ENCODE measurements at places on chromosomes 16 and 17.

- no peak for DNase-seq
Measured at GRCh38 chr17:73541561-73541981, 102.7 kb downstream of the SDK2 start.

GRCh38 chr16:56743840-56744239, 13.9 kb downstream of the NUP93 start:
- no peak for DNase-seq

- DNase-seq, result no peak
Measured at GRCh38 chr17:63967953-63968352, 4.8 kb downstream of the SCN4A start.

DNA sequence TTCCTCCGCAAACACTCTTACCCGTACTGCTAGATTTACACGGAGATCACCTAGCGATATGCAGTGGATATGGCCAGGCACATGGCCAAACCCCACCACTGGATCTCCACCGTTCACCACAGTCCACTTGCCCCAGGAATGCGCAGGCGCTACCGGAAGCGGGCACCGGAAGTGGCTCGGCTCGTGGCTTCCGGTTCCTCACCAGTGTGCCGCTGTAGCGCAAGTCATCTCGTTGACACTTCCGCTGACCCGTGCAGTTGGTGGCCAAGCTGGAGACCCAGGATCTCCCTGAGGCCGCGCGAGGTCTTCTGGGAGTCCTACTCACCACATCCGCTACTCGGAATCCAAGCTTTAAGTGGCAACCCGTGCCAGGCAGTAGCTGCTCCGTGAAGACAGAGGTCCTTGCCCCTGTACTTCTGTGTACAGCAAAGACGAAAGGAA, 11.5 kb downstream of the ZNF597 start:
- peak; percentile 44 for DNase-seq

DNA sequence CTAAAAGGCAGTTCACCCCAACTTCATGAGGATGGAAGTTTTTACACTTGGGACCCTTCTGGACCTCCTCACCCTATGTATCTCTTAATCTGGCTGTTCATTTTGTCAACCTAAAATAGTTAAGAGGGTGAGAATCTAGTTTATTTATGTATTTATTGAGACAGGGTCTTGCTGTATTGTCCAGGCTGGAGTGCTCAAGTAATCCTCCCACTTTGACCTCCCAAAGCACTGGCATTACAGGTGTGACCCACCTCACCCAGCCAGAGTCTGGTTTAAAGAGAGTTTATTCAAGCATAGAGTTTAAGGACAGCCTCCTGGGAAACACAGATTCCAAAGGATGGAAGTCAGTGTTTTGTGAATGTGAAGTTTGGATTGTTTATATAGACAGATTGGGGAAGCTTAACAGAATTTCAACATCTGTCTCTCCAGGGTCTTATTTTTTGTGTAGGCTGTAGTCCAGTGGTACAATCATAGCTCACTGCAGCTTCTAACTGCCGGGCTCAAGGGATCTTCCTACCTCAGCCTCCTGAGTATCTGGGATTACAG, 8.0 kb upstream of the APPBP2 start:
- DNase-seq, result no peak

GRCh38 chr16:2879854-2880508, 3.0 kb upstream of the FLYWCH2 start:
- no peak for DNase-seq

DNA sequence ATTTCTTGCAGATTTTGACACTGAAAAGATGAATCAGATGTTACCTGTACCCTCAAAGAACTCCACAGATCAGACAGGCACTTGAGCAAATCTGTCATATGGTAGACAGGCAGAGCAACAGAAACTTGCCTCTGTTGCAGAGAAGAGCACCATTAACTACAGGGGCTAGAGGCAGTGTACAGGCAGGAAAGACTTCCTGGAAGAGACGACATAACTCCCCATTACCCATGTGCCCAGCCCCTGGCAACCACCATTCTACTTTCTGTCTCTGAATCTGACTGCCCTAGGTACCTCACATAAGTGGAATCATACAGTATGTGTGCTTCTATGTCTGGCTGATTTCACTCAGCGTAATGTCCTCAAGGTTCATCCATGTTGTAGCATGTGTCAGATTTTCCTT, 15.5 kb downstream of the GFOD2 start:
- DNase-seq, result no peak

DNA sequence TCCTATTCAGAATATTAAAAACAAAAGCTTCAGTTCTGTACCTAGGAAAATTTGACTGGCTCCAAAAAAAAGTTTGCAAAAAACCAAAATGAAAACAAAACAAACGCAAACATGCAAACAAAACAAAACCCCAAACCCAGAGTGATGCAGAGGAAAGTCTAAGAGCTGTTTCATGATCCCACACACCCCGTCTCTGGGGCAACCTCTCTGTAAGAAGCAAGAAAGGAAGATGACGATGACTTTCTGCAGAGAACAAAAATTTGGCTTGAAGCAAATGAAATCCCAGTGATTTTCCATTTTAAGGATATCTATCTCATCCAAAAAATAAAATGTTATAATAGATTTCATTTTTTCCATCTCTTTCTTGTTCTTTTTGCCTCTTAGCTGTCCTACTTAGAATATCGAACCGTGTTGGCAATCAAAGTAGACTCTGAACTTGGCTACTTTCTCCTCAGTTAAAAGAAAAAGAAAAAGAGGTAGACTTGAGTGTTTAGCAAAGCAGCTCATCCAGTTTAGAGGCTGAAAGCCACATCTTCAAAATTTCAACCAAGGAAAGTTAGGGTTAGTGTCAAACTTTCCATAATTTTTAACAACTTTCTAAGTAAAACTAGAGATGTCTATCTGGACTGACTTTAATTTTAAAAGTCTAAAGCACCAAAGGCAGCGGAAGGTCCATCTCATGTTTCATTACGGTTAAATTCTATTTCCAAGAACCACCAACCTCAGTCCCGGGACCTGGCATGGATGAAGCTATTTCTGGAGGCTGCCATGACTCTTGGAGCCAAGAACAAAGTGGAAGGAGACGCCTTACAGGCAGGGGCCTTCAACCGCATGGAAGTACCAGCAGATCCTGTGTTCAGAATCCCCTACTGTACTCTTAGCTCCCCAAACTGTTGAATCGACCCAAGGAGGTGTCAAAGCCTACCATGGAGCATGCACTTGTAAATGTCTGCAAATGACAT, 180.8 kb downstream of the XYLT1 start:
- DNase-seq, result no peak

GRCh38 chr17:14157822-14158221, 78.8 kb downstream of the CDRT15 start:
- no peak for DNase-seq

- no peak for DNase-seq
Measured at GRCh38 chr17:6695565-6695964, 17.6 kb downstream of the SLC13A5 start.

- DNase-seq, result no peak
Measured at GRCh38 chr17:4407851-4408250, 25.9 kb upstream of the SPNS3 start.

GRCh38 chr16:73154063-73154870, 106.3 kb upstream of the ZFHX3 start:
- DNase-seq, result no peak

GRCh38 chr17:27289856-27290255, 4.1 kb upstream of the WSB1 start:
- no peak for DNase-seq

GRCh38 chr17:81090361-81091136, 55.6 kb downstream of the BAIAP2 start:
- peak; percentile 31 for DNase-seq

DNA sequence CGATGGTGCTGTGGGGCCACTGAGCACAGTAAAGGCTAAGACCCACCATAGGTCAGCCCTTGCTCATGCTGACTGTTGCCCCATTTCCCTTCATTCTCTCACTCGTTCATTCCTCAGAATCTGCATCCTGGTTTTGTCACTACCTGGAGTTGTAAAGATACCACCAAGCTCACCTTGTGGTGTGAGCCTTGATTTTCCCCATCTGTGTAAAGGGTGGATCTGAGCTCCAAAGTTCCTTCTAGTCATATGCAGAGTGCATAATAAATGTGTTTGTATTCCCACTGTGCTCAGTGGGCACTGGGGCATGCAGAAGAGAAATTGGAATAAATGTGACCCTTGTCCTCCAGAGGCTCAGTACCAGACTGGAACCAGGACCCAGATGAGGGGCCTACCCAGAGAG, 35.2 kb upstream of the MEOX1 start:
- DNase-seq, result no peak

GRCh38 chr17:56359518-56359917, 206.2 kb downstream of the ANKFN1 start:
- no peak for DNase-seq

GRCh38 chr16:22659933-22660332, 149.2 kb downstream of the NPIPB5 start:
- DNase-seq, result no peak

- DNase-seq, result no peak
Measured at GRCh38 chr17:60138769-60139437, 10.9 kb upstream of the CA4 start.

- DNase-seq, result no peak
Measured at GRCh38 chr17:8685381-8685780, 54.9 kb upstream of the MYH10 start.

- no peak for DNase-seq
Measured at GRCh38 chr17:31048780-31049179, 46.0 kb upstream of the NF1 start.

- no peak for DNase-seq
Measured at GRCh38 chr17:50764734-50765149, 2.6 kb downstream of the ANKRD40CL start.

GRCh38 chr17:18005496-18005895, 32.8 kb downstream of the DRC3 start:
- DNase-seq, result no peak

- no peak for DNase-seq
Measured at GRCh38 chr17:27565874-27566670, 64.9 kb upstream of the LGALS9 start.

DNA sequence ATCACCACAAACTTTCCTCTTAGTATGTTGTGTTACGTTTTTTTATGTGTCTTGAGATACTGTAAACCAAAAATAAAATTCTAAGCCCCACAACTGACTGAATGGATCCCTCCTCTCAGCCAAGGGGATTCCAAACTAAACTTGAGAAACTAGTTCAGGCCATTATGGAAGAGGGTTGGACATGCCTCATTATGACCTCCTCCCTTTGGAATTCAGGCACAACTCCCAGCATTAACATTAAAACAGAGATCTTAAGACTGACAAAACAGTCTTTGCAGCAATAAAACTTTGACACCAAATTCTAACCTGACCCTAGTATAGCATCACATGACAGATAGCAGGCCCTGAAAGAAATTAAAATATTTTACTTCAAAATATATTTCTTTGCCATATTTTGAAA, 51.1 kb upstream of the SLC47A1 start:
- DNase-seq, result no peak

- no peak for DNase-seq
Measured at GRCh38 chr16:50702725-50703124, 9.3 kb downstream of the NOD2 start.

DNA sequence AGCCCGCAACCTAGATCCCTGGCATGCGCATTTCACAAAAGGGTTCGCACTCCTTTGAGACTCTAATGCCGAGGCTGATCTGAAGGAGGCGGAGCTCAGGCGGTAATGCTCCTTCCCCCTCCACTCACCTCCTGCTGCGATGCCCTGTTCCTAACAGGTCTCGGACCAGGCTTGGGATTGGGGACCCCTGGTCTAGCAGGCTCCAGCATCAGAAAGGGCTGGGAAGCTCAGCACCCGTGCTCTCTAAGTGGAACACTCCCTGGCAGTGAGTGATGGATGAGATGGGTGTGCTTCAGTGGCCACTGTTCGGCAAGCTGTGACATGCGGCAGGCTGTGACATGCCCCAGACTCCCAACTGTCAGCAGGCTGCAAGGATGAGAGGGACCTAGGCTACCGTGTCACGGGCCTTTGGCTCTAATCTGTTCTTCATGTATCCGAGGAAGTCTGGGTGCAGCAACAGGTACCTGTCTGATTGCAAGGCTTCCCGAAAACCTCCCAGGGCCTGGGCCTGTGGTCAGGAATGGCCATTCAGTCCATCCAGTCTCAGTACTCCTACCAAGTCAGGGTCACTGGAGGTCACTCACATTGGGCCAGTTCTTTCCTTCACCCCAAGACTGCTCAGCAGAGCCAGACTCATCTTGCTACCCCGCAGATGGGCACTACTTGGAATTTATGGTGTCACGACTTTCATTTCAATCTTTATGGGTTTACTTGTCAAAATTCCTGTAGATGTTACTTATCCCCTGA, 1.3 kb upstream of the ST6GALNAC2 start:
- no peak for DNase-seq

GRCh38 chr17:66406701-66407644, 104.6 kb downstream of the PRKCA start:
- DNase-seq, result no peak

GRCh38 chr17:65892912-65893377, 299.0 kb downstream of the CEP112 start:
- DNase-seq, result no peak

DNA sequence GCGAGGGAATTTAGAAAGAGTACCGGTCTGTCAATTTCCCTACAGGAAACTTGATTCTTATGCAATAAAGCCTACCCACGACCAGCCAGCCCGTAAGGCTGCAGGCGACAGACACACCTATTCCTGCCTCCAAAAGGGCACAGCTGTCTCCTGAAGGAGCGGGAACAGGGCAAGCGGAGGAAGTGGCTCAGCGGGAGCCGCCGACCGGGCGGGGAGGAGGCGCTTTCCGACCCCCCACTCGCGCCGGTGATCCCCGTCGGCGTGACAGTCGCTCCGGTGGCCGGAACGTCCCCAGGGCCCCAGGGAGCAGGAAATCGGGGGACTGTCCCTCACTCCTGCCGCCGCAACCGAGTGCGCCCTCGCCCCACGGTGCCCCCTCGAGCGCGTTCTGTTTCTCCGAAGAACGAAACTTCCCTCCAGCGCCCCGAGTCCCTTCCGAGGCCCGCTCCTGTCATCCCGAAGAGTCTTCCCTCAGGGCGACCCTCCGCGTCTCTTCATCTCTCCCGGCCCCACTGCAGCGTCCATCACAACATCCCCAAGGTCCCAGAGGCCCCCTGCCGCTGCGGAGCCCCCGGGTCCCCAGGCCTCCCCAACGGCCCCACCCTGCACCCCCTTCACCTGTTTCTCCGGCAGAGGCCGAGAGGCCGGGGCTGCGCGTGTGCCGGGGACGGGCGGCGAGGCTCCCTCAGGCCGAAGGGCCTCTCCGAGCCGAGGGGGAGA, 421 bp downstream of the STAT3 start:
- peak; percentile 21 for DNase-seq

DNA sequence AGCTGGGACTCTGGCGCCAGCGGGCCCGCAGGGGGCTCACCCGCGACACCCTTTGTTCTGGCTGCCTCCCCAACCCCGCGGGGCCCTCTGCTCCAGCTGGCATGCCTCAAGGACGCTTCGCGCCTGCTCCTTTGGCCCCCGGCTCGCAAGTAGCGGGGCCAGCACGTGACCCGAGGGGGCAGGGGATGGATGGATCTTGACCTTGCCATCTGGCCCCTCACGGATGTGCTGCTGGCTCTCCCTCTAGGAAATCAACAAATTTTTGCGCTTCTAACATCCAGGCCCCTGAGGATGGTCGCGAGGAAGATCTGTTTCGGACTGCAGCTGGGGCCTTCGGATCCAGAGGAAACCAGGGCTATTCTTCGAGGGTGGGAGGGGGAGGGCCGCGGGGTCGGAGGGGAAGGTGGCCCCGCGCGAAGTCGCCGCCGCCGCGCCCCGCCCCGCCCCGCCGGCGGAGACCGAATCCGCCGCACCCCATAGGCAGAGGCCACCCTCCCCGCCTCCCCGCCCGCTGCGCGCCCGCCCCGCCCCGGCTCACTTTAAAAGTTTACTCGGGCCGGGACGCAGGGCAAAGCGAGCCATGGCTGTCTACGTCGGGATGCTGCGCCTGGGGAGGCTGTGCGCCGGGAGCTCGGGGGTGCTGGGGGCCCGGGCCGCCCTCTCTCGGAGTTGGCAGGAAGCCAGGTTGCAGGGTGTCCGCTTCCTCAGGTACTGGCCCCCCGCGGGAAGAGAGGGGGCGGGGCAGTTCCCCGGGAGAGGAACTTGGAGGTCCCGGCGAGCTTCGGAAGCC, at the start of gene ACSF2:
Gene ACSF2 (plus strand): TSS at position 537 of the 790 bp plus-strand sequence. CDS start 44 bp downstream, at position 581.
- peak; percentile 64 for DNase-seq

All from effector memory CD8-positive, alpha-beta T cell (primary cell).